ENCODE measurements at places on chromosomes 3 and 15.

- DNase-seq = no peak
These were observed 23.8 kb downstream of the CXCR6 start for GRCh38 chr3:45966950-45967640.

- DNase-seq = no peak
These were observed 49.6 kb downstream of the MAP6D1 start for GRCh38 chr3:183775781-183776180.

GRCh38 chr3:171566803-171567422, 106.7 kb upstream of the TNIK start:
- DNase-seq = peak; percentile 58

- no peak for DNase-seq
These were observed 574.0 kb downstream of the NAALADL2 start for GRCh38 chr3:175433026-175433674.

- peak; percentile 89 for DNase-seq
These were observed 70.0 kb upstream of the CGNL1 start for GRCh38 chr15:57306161-57306943.

GRCh38 chr3:138962854-138963560, 16.0 kb downstream of the FOXL2NB start:
- no peak for DNase-seq

- DNase-seq = no peak
These were observed 19.9 kb upstream of the C3orf62 start for GRCh38 chr3:49296781-49297411.

DNA sequence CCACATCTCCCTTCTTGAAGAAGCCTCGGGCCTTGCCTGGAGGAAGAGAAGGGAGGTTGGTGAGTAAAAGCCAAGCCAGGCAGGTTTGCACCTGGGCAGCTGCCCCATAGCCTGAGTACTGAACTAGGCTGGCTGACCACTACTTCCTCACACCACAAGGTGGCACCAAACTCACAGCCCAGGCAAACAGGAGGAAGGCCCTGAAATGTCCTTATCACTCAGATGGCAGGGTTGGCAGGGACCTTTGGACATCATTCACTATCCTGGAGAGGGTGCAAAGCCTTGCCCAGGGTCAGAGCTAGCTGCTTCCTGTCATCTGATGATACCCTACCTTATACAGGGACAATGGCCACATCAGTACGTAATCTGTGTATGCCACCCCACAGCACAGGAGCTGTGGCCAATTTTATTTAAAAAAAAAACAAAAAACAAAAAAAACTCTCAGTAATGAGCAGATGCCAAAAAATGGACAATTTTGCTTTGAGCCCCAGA, 2.2 kb upstream of the GRAMD2A start:
- DNase-seq = peak; percentile 81

GRCh38 chr3:13057282-13058040, 15.8 kb downstream of the IQSEC1 start:
- DNase-seq = no peak

DNA sequence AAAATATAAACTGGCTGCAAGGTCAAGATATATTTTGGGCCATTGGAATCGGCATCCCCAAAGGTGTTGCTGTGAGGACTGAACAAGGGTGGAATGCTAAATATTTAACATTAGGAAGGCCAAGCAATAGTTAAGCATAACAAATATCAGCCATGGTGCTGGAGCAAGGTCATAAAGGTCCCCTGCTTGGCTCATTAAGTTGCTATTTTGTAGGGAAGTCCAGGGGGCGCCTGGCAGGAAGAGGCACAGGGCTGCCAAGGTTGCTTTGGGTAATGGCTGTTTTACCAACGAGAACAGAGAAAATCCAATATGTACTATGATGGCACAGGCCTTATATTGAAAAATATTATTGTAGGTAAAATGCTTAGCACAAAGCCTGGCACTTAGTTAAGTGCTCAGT, 62.2 kb downstream of the SLC15A2 start:
- DNase-seq = no peak

DNA sequence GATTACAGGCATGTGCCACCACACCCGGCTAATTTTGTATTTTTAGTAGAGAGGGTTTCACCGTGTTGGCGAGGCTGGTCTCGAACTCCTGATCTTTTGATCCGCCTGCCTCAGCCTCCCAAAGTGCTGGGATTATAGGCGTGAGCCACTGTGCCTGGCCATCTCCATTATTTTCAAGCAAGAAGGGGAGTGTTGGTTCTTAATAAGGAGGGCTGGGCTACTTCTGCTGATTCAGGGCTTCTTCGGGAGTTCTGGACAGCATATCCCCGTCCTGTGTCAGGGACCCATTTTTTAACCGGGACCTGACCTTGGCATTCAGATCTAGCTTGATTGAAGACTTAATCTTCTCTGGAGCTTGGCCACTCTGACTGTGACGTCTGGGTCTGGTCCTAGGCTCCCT, 74.1 kb upstream of the SYN2 start:
- DNase-seq = no peak

- DNase-seq = no peak
These were observed 25.1 kb downstream of the NBEAL2 start for GRCh38 chr3:47004369-47005211.

GRCh38 chr3:160564949-160565441, 376 bp downstream of the KPNA4 start:
- DNase-seq = peak; percentile 63

- DNase-seq = no peak
These were observed 2.4 kb downstream of the CCNDBP1 start for GRCh38 chr15:43187544-43188155.

- no peak for DNase-seq
These were observed 44.2 kb upstream of the CSPG5 start for GRCh38 chr3:47622671-47623461.

DNA sequence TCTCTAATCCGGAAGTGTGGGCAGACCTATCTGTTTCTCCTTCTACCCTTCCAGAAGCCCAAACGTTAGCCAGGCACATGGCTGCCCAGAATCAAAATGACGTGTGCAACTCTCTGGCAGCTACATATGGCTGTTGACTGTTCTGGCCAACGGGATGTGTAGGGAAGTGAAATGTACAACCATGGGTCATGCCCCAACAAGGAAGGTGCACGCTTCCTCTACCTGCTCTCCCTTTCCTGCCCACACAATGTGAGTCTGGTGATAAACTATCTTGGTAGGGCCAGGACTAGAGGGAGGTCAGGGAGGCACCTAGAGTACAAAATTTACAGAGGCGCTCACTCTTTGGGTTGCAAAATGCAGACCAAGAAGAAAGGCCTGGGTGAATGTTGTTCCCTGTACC, 495.9 kb upstream of the PROK2 start:
- no peak for DNase-seq

DNA sequence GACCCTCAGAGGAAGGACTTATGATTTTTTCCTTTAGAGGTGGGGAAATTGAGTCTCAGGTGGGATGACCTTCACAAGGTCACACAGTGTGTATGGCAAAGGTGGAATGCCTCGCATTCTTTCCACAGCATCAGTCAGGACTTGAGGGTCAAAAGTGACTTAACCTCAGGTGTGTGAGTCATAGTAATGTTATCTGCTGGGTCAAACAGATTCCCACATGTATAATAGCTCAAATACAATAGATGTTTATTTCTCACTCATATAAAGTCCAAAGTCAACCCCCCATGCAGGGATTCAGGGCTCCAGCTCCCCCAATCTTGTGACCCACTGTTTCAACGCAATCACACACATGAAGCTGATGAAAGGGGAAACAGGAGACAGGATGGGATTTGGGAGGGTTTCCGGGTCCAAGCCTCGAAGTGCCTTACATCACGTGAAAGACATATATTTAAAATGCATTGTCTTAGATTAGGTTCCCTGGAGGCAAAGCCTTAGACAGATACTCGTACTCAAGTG, 34.0 kb upstream of the CCDC174 start:
- no peak for DNase-seq

GRCh38 chr3:146380046-146380445, 89.3 kb downstream of the PLSCR2 start:
- no peak for DNase-seq

DNA sequence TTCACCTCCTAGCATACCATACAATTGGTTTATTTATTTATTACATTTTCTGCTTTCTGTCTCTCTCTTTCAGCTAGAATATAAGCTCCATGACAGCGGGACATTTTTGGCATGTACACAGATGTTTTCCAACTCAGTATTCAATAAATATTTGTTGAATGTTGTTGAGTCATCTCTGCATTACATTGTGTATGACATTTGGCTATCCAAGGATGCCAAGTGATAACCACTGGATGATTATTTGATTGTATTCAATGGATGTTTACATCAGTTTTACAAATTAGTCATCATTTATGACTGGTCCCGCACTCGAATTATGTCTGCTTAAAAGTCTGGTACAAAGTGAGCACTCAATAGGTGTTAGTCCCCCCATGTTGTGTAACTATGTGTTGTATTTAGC, 49.5 kb upstream of the STXBP5L start:
- DNase-seq = no peak

DNA sequence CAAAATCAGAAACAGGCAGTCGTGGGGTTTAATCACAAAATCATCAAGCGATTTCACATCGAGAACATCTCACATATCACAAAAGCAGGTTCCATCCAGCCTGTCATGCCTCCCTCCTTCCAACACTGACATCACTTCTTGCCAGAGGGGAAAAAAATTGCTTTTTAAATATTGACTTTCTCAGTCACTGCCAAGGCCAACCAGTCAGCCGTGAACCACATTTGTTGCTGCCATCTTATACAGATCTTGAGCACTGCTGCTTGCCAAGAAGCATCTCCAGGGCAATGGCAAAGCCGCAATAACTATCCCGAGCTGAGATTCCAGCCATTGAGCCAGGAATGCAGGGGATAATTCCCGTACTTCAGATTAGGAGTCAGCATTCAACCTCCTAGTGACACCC, 174.6 kb downstream of the ANXA2 start:
- DNase-seq = peak; percentile 18

DNA sequence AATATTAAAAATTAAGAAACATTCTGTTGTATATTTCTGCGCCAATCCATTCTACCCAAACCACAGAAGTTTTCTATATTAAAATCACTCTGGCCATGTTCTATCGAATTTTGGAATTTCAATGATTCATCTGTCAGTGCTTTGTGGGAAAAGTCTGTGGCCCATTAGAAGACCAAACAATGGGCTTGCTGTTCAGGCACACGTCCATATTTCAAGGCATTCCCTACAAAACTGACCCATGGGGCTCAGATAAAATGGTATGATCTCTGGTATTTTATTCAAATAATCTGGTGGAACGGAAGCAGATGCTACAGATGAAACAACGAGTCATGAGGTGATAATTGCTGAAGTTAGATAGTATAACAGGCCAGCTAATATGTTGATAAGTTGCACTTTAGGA, 12.4 kb downstream of the NPHP3 start:
- no peak for DNase-seq

GRCh38 chr3:72193771-72194430, 409.0 kb upstream of the PROK2 start:
- DNase-seq = no peak

- no peak for DNase-seq
These were observed 11.1 kb downstream of the ABHD17C start for GRCh38 chr15:80706161-80706560.

DNA sequence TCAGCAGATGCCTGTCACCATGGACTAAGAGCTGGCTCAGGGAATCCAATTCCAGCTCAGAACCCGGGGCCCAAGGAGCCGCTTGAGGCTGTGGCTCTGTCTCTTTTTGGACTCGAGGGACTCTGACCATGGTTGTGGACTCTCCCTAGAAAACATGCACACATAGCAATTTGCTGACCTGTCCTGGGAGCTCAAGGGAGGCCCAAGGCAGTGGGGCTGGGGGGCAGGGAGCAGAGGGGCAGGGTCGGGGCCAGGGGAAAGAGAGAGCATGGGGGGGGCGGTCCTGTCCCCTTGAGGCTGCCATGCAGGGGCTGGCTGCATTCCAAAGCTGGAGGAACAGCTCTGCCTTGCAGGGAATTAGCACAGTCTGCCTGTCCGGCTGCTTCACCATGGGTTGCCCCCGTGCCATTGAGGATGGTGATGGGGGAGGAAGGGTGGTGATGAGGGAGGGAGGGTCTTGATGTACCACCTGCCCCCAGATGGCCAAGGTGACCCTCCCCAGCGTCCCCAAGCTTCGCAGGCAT, 190.1 kb downstream of the GOLGA6L6 start:
- no peak for DNase-seq

GRCh38 chr3:195909644-195910498, 1.5 kb upstream of the TNK2 start:
- peak; percentile 88 for DNase-seq

DNA sequence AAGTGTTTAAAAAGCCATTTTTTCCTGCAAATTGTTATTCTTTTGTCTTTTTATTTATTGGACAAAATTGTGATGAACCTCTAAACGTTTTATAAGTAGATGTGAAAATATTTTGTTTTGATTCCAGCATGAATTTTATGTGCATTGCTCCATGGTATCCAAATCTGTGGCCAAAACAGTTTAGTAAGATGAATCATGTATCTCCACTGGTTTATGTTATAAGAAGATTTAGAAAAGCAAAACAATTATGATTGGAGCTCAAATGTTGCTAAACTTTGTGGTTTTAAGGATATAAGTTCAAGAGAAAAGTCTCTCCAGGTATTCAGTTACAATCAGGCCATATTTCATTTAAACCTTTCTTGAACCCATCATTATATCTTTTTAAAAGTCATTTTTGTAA, 80.9 kb downstream of the NECTIN3 start:
- DNase-seq = no peak

DNA sequence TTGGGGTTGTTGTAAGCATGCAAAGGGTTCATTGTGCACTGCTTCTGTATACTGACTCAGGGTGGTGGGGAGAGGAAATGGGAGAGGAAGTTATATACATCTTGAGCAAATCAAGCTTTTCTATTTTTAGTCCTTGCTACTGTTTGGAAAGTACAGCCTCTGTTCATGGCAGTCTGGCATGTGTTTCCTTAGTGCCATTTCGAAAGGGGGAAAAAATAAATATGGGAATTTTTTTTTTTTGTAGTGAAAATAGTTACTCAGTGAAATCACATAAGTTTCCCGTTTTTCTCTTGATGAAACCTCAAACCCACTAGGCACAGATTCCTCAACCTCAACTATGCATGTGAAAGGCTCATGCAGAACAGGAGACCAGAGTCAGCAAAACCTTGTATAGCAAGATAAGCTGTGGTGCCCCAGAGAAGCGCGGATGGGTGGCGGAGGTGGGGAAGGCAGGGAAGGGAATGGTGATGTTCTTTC, 353.3 kb downstream of the LPP start:
- no peak for DNase-seq

- DNase-seq = no peak
These were observed 218.5 kb downstream of the ITPR1 start for GRCh38 chr3:4711680-4711992.

DNA sequence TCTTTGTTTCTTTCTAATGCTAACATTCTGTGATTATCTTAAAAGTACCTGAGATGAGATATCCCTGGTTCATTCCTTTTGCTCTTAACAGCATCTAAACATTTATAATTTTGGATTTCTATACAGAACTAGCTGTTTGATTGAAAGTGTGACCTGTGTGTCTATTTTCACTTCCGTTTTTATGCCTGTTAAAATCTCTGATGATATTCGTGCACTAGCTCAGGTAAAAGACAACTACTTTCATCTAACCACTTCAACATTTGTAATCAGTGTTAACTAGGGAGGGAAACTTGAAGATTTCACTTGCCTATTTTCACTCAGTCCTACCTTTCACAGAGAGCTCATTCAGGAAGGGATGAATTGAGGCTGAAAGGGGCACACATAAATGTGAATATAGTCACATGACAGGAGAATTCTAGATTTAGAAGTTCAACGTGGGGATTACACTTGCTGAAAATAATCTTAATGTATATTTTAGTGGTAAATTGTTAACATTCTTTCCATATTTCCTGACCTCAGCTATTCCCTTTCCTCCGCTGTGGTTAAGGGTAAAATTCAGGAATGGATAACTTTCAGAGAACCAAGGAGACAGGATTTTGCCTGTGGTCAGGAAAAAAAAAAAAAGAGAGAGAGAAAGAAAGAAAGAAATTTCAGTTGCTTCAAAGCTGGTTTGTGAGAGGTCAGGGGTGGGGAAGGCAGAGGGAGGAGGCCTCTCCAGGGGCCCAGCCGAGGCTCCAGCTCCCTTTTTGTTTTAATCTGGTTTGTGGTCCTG, 159.8 kb upstream of the TSC22D2 start:
- no peak for DNase-seq
